ENCODE measurements at places on chromosomes 16 and 17.
A peak's percentile ranks its signal among the peaks of the same experiment; 100 is the strongest.

GRCh38 chr16:18950469-18951185 is 24.4 kb upstream of the SMG1 start:
- DNase-seq: no peak

DNA sequence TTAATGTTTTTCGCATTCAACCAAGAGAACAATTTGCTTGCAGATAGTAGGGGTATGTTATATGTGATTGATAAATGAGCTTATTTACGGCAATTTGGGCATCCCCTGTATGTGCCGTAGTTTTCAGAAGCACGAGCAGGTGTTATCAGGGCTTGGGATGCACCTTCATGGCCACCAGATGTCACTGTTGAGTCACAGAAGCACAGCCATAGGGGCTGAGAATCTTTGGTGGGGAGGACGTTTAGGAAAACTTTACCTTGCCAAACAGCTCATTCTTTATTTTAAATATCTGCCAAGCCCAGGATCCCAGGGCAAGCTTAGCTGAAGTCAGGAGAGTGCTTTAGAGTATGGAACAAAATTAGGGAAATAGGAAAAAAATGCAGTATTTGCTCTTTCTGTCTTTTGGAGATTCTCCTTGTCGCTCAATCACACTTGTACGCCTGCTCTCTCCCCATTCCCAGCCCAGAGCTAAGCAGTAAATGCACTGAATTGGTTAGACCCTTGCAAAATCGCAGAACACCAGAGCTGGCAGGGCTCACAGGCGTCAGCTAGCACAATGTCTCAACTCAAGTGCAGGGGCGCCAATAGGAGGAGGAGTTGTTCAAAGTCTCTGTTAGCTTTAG is 93.6 kb upstream of the MPHOSPH6 start:
- peak; percentile 88 for DNase-seq

- DNase-seq: no peak
Measured at GRCh38 chr17:50542795-50543774, 3.9 kb upstream of the SPATA20 start.

GRCh38 chr17:52147872-52148271 is 10.6 kb downstream of the CA10 start:
- DNase-seq: peak; percentile 20

- DNase-seq: no peak
Measured at GRCh38 chr16:16045296-16045695, 95.9 kb downstream of the ABCC1 start.

DNA sequence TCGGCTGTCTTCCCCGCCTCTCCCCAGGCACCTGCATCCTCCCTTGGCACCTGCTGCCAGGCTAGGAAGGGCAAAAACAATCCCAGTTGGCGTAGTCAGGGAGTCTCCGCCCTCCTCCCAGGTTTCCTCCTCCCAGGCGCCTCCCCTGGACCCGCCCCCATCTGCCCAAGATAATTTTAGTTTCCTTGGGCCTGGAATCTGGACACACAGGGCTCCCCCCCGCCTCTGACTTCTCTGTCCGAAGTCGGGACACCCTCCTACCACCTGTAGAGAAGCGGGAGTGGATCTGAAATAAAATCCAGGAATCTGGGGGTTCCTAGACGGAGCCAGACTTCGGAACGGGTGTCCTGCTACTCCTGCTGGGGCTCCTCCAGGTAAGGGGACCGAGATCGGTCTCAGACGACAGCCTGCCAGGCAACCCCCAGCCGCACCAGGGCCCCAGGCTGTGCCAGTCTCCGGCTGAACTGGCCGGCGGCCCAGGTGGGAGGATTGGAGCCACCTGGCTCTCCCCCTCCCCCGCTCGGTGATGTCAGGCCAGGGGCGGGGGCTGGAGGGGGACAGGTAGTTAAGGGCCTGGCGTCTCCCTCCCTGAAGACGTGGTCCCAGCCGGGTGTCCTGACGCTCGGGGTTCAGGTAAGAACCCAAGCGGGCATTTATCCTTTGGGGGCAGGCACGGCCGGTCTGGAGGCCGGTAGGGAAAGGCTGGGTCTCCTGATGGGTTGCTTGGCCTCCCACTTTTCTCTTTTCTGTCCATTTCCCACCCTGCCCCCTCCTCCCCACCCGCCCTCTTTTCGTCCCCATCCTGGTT is at the start of gene GRB7:
TSS of gene GRB7 (plus strand) at position 179 of the 808 bp plus-strand sequence. CDS start 4,364 bp downstream, outside the sequence.
- DNase-seq: no peak

DNA sequence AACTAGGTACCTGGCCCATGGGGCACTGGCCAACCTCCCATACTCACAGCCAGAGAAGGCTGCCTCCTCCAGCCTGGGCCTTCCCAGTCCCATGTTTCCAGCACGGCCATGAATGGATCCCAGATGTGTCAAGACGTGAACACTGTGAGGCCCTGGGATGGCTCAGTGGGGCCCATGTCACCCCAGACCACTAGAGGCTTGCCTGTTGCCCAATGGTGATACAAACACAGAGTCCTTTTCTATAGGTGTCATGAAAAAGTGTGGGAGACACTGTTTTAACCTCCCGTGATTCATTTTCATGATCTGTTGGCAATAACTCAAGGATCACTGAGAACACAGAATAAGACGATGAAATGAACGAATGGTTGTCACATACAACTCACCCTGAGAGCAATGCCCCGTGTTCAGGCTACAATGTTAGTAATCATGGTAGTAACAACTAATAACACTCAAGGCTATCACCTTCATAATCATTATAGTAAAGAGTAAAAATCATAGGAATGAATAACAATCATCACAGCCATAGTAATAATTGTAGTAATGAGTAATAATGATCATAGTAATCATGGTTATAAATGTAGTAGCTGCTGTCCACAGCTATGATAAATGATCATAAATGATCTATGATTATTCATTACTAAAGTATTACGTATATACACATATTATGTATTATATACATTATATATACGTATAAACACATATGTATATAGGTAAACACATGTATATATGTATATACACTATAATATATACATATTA is 64.0 kb downstream of the DYNLRB2 start:
- no peak for DNase-seq

DNA sequence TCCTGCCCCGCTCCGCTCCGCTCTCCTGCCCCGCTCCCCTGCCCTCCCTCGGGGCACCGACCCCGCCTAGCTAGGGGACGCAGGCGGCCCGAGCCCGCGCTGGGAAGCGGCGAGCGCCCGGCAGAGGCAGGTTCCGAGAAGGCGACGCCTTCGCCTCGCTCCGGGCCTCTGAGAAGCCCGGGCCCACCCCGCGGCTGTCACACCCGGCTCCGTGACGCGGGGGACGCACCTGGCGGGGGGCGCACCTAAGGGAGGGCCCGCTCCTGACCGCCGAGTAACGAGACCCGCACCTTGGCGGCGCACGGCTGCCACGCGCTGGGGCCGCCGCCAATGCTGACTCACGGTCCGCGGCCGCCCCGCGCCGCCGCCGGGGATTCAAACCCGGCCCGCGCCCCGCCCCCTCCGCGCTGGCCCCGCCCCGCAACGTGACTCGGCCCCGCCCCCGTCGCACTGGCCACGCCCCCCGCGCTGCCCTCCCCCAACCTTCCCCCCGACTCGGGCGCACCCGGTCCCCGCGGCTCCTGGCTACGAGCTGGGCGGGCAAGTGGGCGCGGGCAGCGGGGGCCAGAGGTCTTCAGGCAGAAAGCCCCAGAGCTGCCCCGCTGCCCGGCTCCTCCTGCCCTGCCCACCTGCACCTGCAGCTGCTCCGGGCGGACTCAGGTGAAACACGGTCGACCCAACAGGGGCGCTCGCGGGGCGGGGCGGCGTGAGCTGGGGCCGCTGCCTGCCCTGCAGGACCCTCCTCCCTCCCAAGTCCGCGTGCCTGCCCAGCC is 27.8 kb downstream of the GNPTG start:
- DNase-seq: peak; percentile 47

- DNase-seq: no peak
Measured at GRCh38 chr16:86307514-86307903, 202.8 kb upstream of the FOXF1 start.

GRCh38 chr17:3660311-3660891 is 8.0 kb downstream of the TAX1BP3 start:
- DNase-seq: no peak

DNA sequence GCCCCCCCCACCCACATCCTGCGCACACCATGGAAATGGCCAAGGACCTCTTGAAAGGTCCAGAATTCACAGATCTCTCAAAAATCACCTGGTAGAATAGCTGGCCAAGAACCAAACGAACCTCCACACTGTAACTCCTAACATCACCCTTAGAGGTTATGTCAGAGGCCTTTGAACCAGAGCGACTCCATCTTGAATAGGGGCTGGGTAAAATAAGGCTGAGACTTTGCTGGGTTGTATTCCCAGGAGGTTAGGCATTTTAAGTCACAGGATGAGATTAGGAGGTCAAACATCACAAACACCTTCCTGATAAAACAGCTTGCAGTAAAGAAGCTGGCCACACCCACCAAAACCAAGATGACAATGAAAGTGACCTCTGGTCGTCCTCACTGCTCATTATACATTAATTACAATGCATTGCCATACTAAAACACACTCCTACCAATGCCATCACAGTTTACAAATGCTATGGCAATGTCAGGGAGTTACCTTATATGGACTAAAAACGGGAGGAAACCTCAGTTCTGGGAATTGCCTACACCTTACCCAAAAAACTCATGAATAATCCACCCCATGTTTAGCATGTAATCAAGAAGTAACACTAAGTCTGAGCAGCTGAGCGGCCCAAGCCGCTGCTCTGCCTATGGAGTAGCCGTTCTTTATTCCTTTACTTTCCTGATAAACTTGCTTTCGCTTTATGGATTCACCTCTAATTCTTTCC is 34.8 kb downstream of the SYCE1L start:
- DNase-seq: no peak

GRCh38 chr17:27747462-27748359 is 52.6 kb downstream of the NOS2 start:
- DNase-seq: no peak

DNA sequence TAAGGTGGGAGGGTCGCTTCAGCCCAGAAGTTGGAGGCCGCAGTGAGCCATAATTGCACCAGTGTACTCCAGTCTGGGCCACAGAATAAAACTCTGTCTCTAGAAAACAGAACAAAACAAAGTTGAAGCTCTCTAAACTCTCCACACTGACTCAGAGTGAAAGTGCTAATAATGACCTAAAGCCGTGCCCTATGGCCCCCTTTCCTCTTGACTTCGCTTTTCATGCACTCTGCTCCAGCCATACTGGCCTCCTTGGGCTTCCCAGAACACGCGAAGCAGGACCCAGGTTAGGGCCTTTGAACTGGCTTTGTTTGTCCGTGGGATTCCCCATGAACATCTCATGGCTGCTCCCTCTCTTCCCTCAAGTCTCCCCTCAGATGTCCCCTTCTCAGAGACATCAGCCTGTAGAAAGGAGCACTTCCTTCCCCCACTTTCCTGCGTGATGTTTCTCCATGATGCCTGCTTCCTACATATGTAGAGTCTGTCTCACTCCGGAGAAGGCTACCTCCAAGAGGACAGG is 18.6 kb upstream of the SPN start:
- DNase-seq: no peak

GRCh38 chr16:88560714-88561484 is 9.3 kb upstream of the ZC3H18 start:
- DNase-seq: peak; percentile 57

GRCh38 chr17:80943346-80944145 is 48.1 kb upstream of the CHMP6 start:
- no peak for DNase-seq

GRCh38 chr17:55742272-55743102 is 8.4 kb upstream of the PCTP start:
- DNase-seq: no peak

DNA sequence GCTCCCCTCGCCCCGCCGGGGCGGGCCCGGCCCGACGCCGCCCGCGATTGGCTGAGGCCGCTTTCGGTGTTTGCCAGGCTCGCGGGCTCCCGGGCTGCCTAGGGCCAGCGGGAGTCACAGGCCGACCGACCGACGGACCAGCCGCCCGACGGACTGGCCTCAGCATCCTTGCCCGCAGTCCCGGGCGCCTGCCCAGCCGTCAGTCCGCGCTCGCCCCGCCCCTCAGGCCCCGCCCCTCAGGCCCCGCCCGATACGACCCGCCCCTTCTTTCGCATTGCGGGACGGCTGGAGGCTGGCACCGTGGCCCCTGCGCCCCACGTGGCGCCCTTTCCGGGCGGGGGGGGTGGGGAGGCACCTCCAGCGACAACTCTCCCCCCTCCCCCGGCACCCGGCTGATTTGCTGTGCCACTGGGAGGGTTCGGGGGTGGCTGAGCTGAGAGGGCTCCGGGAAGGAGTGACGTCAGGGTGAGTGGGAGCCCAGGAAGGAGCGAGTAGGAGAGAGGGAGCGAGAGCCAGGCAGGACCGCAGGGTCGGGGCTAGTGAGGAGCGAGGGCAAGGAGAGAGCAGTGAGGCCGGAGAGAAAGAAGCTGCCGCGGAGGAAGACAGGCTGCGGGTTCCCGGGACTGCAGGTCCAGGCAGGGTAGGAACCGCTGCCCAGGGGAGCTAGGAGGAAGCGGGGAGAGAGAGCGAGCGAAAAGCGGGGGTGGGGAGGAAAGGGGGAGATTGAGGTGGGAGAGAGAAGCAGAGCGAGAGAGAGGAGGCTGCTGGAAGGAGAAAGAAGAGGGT is at the start of gene ASPHD1:
TSS of gene ASPHD1 (plus strand) at position 387 of the 786 bp plus-strand sequence. CDS start 484 bp downstream, outside the sequence.
- DNase-seq: peak; percentile 55

DNA sequence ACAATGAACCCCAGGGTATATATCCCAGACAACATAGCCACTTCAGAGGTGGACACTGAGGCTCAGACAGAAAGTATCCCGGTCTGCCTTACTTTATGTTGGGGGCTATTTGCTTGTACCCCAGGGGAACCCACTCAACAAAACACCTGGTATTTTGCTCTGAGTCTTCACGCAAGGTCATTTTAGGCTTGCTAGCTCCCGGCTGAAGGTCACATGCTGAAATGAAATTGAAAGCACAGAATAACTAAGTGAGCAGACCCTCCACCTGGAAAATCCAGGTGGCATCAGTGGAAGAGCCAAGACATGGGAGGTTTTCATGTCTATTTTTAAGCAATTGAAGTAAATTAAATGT is 4.1 kb upstream of the KDM8 start:
- no peak for DNase-seq

GRCh38 chr16:67881621-67882161 is 3.0 kb upstream of the NRN1L start:
- DNase-seq: peak; percentile 87

DNA sequence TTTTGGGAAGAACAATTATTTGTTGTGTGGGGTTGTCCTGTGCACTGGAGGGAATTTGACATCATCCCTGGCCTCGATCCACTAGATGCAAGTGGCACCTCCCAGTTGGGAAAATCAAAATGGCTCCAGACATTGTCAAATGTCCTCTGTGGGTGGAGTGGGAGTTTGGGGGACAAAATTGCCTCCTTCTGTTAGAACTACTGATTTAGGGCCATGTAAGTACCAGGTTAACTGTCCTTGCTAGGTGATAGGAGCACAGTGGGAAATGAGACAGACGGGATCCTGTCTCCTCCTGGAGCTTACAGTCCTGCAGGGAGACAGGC is 56.8 kb downstream of the ARHGAP23 start:
- no peak for DNase-seq

Measured in tongue (tissue), 3 donors.